ENCODE measurements at places on chromosomes 7 and 10.

DNA sequence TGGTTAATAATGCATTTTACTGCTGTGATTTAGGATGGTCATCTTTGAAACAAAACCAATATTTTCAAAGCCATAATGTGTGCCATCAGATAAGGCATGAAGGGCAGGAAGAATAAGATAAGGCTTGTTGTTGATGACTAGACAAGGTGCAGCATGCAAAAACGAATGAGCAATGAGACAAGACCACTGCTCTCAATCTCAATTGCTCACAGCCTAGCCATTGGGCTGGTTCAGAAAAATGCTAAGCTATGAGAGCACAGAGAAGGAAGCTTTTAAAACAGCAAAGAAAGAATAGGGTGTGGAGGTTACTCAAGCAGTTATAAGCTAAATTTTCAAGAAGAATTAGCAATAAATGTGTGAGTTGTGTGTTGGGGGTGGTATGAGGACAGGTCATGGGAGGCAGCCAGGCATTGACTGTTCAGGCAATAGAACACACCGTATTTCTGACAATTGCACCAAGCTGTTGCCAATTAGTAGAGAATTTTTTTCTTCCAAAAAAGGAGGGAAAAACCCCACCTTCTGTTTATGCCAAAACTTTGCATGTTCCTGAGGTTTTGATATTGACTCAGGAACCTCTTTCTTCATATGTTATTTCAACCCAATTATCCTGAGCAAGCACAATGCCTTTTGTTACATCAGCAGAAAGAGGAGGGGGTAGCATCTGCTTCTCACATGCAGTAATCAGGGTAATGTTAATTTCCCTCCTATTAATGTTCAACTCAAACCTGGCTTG, 276.5 kb downstream of the HDAC9 start:
- DNase-seq, result no peak

DNA sequence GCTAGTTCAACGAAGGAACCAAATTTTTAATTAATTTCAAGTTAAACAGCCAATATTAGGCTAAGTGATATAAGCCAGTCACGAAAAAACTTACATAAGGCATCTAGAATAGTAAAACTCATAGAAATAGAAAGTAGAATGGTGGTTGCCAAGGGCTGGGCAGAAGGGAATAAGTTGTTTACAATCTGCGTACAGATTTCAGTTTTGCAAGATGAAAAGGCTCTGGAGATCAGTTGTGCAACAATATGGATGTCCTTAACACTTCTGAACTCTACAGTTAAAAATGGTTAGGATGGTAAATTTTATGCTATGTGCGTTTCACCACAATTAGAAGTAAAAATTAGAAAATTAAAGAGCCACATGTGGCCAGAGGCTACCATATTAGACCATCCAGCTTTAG, 13.3 kb downstream of the SCRN1 start:
- DNase-seq, result peak; percentile 24

DNA sequence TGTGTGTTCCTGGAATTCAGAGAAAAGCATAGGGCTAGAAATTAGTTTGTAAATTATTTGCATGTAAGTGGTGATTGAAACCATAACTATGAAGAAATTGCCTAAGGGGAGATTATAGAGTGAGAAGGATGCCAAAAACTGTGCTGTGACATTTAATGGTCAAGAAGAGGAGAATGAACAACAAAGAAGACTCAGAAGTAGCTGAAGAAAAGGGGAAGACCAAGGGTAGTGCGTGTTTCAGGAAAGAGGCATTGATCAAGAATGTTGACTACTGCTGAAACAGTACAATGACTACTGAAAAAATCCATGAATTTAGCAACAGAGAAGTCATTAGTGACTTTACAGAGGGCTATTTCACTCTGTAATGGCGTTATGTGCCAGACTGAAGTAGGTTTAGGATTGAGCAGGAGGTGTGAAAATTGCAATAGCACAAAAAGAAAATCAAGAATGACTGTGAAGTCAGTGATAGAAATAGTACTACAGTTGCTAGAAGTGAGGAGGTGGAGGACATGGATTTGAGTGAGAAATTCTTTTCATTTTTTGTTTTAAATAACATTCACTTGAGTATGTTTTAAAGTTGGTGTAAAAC, 28.9 kb upstream of the SAMD9L start:
- peak; percentile 3 for DNase-seq

DNA sequence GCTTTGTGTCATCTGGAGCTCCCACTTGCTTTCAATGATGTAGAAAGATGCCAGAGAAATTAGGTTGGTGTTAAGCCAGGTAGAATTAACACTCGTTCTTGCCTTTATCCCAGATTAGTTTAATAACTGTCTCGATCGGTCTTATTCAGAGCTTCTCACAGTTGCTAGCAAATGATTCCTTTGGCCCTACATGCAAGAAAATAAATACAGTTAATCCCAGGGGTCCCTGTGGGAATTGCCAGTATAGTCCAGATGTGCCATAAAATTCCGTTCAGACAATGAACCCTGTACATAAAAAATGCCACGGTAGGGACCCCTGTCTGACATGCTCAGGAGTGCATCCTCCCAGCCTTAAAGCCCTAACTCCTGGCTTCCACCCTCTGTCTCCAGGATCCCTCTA, 207.5 kb downstream of the ARHGAP12 start:
- DNase-seq, result no peak

GRCh38 chr10:125629758-125630376, 53.1 kb downstream of the TEX36 start:
- DNase-seq, result no peak

- no peak for DNase-seq
These were observed 29.1 kb downstream of the KCTD7 start for GRCh38 chr7:66657798-66658197.

DNA sequence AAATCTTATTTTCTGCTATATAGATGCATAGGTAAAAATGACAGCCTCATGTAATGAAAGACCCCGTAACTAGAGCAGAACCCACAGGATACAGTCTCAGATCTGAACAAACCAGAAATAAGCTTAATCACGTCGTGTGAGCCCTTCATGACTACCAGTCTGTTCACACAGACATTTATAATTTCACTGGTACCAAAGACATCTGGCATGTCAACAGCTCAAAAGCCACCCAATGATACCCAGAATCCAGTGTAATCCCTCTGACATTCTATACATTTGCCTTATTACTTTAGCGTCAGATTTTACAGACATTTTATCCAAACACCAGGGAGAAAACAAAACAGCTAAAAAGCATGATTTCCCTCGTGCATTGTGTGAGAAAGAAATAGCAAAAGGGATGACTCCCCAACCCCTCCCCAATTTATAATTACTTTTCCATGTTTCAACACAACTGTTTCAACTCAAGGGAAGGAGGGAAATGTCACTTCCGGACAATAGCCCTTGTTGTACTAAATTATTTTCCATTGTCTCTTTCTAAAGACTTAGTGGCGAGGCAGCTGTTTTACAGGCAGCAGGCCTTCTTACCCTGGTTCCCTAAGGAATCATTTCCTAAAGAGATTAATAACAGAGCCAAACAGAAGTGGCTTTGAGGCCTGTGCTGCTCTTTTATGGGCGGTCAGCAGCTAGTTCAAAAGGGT, 33.2 kb downstream of the DOCK4 start:
- no peak for DNase-seq

GRCh38 chr10:60703266-60704041, 74.8 kb upstream of the CDK1 start:
- DNase-seq, result no peak

All from AG09319 (cell line).